ENCODE measurements at places on chromosomes 13 and 19. TPM values are rescaled to one million over a fixed set of nuclear protein-coding genes. Genes with fewer than 3 reads are reported as not detected.
A peak's percentile ranks its signal among the peaks of the same experiment; 100 is the strongest.

GRCh38 chr19:3710265-3710812, 2.2 kb downstream of the TJP3 start:
- no peak for DNase-seq

FCER2 gene
- total RNA-seq: not detected

C5AR1 gene
- not detected for total RNA-seq

- DNase-seq: no peak
These were observed 492.0 kb downstream of the DCT start for GRCh38 chr13:93987458-93987857.

DNA sequence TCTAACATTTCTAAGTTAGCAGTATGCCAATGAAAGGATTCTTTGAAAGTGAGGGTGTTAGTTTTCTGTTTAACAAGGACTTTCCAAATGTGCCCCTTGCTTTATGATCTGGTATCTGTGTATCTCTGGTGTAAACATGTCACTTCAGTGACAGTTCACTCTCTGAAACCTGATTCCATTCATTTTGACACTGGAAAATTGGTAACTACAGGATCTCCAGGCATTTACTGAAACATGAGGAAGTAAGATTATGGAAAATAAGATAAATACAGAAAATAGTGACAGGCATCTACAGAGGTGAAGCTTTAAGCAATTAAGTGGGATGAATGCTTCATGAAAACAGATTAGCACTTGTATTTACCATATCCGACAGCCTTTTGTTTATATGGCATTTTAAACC, 101.6 kb upstream of the MYO16 start:
- no peak for DNase-seq

DNA sequence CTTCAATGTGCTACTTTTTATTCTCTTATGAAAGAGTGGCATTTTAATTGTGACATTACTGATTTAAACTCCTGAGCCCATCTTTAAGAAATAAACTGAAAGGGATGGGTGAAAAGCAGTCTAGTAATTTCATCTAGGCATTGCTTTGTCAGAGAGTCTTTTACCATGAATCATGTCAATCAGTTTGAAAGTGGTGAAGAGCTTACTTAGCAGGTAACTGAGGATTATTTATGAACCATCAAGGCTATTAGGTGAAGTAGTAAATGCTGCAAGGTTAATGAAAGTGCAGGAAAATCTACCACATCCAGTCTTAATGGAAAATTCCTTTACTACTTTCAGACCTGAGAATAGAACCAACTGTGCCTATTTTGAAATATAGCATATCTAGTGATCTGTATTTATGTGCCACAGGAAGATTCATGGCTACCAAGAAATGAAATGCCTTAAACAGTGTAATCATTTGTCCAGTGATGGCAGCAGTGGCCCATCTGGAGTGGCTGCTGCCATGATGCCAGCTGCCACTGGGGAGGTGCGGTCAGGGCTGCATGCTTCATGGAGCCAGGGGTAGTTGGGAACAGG, 368.9 kb downstream of the SLITRK6 start:
- DNase-seq: no peak

DNA sequence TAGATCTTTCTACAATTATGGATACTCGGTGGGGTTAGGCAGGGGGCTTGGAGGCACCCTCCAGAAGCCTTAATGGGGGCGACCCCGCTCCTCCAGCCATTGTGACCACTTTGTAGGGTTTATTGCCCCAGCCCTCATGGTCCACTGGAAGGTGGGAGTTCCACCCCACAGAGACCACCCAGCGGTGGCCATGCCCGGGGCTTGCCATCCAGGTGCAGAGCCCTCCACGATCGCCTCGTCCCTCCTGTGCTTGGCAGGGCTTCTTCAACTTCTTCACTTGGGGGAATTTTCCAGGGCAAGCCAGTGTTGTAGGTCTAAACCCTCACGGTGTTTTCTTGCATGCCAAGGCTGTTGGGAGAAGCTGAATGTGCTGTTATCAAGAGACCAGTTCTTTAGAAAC, 16.1 kb downstream of the ZNF536 start:
- DNase-seq: no peak

GRCh38 chr13:73482556-73482955, 423.8 kb downstream of the KLF5 start:
- DNase-seq: no peak

DNA sequence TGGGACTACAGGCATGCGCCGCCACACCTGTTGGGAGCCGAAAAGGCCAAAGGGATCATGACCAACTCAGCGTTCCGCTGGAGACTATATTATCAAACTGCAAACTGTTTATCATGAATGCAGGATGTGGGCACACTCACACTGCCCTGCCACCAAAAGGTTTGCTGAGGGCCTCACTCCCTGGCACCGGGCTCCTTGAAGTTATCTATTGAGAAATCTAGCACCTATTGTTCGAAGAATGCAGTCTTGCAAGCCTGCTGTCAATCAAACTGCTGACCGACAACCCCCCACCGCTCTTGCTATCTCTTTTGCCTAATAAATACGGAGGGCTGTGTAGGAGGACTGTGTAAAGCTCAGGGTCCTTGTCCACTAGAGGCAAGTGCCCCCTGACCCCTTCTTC, 5.2 kb upstream of the ZNF836 start:
- DNase-seq: no peak

ZNF567 gene
- 7.8 TPM for total RNA-seq

DNA sequence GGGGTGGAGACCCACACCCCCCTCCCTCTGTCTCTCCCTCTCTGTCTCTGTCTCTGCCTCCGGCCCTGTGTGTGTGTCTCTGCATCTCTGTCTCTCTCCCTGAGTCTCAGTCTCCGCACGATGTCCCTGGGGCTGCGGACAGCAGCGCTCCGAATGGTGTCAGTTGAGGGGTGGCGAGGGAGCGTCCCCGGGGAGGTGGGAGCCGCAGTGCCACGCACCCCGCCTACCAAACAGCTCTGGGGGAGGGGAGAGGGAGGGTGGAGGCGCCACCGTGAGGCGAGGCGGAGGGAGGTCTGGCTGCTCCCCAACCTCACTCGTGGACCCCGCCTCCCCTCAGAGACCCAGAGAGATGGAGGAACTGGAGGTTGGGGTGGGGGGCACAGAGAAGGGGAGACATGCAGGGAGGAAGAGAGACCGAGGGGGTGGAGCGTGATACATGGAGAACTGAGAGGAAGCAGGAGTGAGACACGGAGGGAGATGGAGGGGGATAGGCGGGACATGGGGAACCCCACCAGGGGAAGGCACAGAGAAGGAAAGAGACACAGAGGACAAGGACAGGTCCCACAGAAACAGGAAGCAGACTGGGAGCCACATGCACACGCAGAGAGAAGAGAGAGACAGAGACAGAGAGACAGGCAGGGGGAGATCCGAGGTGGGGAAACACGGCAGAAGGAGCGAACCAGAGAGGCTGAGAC, 7.2 kb downstream of the ERFL start:
- no peak for DNase-seq

DNA sequence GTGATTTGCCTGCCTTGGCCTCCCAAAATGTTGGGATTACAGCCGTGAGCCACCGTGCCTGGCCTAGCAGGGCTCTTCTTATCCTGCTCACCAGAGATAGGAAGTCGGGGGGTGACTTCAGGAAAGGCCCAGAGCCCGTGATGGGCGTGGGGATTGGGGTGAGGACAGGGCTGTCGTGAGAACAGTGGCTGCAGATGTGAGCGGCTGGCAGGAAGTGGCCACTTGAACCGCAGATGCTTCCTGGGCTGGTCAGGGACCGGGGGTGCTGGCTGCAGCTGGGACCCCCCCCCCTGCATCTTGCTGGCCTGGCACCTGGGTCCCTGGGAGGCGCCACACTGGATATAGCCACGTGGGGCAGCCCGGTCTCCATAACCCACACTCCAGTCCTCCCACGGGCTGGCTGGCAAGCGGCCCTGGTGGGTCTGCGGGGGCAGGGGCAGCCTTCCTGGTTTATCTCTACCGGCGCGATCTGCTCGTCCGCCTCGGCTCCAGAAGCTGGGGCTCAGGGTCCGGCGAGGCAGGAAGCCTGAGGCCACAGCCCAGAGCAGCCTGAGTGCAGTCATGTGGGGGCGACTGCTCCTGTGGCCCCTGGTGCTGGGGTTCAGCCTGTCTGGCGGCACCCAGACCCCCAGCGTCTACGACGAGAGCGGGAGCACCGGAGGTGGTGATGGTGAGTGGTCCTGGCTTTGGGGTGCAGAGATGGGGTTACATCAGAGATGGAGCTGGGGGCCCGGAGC, at the start of gene F2RL3:
Gene F2RL3, plus strand, starts transcription at position 371 of the 737 bp plus-strand sequence. Its CDS starts 191 bp downstream, at position 562.
- DNase-seq: peak; percentile 70

DNA sequence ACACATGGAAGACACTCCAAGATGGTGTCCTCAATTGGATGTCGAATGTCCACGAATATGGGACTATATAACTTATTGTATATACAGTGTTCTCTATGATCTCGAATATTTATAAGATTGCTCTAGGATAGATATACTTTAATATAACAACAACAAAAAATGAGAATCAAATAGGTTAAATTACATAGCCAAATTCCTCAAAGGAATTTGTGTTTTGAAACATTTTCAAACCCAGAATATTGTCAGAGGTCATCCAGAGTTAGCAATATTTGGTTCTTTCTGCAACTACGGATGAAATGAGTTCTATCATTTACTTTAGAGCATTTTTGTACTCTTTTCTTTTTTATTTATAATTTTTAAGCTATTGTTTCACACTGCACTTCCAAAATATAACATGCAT, 857.8 kb downstream of the GPC5 start:
- no peak for DNase-seq

DNA sequence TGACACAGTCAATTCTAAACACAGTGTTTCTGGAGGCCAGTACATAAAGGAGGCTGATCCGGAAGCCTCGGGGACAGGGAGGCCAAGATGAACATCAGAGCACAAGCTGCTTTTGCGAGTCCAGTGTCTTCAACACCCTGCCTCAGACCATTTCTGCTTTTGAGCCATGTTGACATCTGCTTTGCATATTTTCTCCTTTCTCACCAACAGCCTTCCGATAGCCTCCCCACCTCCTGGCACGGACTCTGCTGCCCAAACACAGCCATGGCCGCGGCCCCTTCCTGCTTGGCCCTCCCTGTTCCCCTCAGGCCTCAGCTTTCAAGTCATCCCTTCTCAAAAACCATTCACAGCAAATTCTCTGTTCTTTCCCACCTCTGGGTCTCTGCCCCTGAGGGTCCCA, 3.6 kb downstream of the LRRC25 start:
- no peak for DNase-seq

DNA sequence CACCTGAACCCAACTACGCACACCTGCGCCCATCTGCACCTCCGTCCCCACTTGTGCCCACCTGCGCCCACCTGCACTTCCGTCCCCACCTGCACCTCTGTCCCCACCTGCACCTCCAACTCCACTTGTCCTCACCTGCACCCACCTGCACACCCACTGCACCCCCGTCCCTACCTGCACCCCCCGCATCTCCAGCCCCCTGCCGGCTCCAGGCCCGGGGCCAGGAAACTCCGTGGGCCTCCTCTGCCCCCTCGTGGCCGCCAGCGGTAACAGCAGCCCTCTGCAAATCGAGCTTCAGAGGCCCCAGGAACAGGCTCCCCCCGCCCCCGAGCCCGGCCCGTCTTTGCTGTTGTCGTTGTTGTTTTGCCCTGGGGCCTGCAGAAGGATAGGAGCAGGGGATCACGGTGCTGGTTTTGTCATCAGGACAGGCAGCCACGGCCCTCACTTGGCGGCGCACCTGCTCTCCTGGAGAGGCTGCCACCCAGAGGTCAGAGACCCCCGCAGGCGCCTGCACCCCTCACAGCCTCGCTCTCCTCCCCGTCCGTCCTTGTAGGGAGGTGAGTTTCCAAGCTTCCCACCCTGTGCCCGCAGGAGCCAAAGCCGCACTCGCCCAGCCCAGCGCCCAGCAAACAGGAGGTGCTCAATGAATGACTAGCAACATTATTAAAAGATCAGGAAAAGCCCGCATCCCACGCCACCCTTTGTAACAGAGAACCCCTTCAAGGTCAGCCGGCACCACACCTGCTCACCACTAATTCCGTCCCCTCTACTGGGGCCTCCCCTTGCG, 65.4 kb downstream of the GNG7 start:
- DNase-seq: peak; percentile 80

DNA sequence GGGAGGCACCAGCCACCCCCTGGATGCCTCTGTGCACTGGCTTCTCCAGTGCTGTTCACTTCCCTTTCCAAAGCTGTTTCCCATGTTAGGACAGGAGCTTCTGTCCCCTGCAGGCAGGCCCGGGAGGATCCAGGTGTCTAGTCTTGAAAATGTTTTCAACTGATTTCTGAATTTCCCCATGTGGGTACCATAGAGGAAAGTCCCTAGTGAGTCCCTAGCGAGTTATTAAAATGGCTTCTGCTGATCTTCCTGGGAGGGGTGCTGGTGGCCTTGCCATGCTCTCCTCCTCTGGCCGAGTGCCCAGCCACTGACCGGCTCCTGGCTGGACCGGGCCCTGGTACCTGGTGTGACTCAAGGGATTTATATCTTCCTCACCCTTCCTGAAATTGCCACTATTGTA, 5.2 kb upstream of the ANKRD10 start:
- DNase-seq: no peak

GRCh38 chr19:27793128-27793643, 1419.8 kb downstream of the UQCRFS1 start:
- DNase-seq: peak; percentile 89

GRCh38 chr13:91056746-91057145, 290.7 kb upstream of the MIR17HG start:
- no peak for DNase-seq

TINCR gene
- 0.28 TPM for total RNA-seq

DNA sequence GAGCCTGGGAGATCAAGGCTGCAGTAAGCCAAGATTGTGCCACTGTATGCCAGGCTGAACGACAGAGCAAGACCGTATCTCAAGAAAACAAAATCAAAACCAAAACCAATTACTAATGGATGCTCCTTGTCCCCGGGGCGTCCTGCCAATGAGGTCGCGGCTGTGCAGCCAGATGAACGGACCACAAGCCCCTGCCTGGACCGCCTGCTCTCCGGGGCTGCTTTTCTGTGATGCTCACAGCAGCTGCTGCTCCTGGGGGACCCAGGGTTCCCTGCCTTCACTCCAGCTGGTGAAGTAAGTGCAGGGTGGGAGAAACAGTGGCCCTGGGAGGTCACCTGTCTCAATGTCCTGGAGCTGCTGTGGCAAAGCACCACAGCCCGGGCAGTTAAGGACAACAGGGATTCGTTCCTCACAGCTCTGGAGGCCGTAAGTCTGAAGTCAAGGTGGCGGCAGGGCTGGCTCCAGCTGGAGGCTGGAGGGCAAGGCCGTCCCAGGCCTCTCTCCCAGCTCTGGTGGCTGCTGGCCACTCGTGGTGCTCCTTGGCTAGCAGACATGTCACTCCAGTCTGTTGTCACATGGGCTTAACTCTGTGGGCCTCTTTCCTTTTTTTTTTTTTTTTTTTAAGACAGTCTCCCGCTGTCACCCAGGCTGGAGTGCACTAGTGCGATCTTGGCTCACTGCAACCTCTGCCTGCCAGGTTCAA, 10.1 kb downstream of the COPE start:
- DNase-seq: no peak

GRCh38 chr13:57996717-57997116, 365.2 kb downstream of the PCDH17 start:
- no peak for DNase-seq
